Peyer's patch (tissue), 4 donors: ENCODE measurements at places on chromosomes 7 and 10. TPM values are rescaled to one million over a fixed set of nuclear protein-coding genes. Genes with fewer than 3 reads are reported as not detected.

DNA sequence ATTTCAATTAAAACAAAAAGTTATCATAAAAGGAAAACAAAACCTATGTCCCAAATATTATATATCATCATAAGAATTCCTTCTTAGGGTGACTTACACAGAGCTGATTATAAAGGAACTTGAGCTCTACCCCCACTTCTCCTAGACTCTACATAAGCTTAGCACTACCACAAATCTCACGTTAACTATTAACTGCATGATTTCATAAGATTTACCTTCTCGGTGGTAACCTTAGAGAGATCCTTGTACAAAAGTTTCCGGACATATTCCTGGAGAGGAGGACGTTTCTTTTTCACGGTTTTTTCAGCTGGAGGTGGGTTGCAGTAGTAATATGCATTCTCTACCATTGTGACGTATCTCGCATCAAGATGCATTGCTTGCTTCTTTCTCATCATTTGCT lies 83.7 kb downstream of the UPF2 start:
- no peak for DNase-seq

DNA sequence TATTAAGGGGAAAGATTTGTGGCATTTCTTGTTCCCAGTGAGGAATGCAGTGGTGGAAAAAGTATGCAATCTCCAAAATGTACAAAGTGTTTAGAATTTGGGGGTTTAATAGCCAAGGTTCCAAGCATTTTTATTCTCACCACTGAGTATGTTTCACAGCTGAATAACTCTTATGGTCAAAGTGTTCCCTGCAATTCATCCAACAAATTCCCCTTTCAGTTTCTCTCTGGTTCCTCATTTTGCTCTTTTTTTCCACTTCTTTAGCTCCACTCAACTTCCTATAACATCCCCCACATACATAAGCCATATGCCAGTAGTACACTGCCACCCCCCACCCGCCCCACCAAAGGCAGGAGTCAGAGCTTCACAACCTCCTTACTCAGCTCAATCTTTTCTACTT lies 4.6 kb downstream of the HECW1 start:
- DNase-seq: no peak

- no peak for DNase-seq
Measured at GRCh38 chr10:49152663-49153062, 18.8 kb upstream of the FAM170B start.

DNA sequence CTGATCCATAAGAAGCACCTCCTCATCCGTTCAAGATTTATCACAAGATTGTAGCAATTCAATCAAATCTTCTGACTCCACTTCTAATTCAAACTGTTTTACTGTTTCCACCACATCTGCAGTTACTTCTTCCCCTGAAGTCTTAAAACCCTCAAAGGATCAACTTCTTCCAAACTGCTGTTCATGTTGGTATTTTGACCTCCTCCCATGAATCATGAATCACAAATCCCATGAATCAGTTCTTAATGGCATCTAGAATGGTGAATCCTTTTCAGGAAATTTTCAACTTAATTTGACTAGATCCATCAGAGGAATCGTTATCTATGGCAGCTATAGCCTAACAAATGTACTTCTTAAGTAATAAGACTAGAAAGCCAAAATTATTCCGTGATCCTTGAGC lies 122.3 kb downstream of the IMMP2L start:
- no peak for DNase-seq

DNA sequence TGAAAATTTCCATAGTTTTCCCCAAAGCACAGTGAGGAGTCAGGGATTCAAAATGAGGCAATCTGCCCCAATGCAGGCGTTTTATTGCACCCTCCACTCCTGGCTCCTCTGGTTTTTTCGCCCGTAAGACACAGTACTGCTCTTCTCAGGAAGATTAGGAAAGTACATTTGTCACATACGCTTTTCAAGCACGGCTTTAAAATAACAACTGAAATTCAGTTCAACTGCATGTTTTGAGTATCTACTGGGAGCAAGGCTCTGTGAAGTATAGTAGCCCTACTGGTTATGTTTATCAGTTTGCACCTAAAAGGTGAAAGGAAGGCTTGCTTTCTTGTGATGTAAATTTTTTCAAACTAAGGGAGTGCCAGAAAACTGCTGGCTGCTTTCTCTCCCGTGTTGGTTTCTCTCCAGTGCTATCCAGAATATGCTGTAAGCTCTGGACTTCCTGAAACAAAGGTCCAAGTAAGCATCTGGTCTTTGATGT lies 1.9 kb upstream of the SGMS1 start:
- DNase-seq: no peak

GRCh38 chr10:120392671-120393079 lies 64.4 kb upstream of the PLPP4 start:
- DNase-seq: no peak

DNA sequence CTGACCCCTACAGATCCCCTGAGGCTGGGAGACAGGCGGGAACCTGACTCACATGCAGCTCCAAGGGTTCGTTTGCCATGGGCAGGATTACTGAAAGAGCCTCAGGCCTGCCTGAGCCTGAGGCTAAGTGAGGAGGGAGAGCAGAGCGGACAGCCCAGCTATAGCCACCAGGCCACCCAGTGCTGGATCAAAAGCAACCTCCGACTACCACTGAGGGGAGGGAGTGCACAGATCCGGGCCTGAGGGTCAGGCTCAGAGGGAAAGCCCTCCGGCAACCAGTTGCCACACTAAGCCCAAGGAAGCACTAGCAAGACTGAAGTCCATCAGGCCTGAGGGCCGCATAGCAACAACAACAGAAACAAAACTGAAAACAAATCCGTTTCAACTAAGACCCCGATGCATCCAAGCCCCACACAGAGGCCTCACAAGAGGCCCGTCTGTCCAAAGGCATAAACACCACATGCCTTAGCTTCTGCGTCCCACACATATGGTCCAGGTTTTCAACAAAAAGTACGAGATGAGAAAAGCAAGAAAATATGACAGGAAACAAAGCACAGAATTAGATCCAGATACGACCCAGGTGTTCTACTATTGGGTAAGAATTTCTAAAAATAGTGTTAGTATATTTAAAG lies 92.5 kb upstream of the VIPR2 start:
- no peak for DNase-seq

GRCh38 chr10:35165811-35166210 lies 39.2 kb downstream of the CREM start:
- DNase-seq: no peak

GRCh38 chr10:76297780-76298281 lies 866.4 kb downstream of the LRMDA start:
- DNase-seq: no peak

DNA sequence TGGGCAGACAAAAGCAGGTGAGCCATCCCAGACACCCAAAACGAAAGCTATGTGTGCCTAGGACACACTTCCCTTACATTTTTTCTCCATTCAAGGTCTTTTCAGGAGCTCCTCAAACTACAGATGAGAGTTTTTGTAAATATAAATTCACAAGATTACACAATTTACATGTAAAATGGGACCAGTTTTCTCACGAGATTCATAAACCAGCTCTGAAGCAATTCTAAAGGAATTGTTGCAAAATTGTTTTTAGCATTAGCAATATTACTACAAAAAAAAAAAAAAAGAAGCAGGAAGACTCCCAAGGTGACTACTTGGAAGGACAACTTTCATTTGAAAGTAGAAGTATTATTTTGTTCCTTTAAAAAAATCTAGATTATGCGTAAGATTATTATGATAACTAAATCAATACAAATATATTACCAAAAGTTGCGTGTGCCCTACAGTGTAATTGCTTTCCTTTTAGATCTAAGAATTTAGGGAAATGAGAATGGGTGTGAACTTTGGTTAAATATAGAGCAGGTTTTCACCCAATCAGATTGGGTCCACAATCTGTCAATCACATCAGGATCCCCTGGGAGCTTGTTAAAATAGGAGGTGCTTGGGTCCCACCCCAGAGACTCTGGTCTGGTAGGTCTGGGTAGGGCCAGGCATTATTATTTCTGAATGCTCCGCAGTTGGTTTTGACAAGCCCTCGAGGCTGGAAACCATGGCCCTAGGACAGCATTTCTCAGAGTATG lies 72.2 kb downstream of the TBXAS1 start:
- no peak for DNase-seq

DNA sequence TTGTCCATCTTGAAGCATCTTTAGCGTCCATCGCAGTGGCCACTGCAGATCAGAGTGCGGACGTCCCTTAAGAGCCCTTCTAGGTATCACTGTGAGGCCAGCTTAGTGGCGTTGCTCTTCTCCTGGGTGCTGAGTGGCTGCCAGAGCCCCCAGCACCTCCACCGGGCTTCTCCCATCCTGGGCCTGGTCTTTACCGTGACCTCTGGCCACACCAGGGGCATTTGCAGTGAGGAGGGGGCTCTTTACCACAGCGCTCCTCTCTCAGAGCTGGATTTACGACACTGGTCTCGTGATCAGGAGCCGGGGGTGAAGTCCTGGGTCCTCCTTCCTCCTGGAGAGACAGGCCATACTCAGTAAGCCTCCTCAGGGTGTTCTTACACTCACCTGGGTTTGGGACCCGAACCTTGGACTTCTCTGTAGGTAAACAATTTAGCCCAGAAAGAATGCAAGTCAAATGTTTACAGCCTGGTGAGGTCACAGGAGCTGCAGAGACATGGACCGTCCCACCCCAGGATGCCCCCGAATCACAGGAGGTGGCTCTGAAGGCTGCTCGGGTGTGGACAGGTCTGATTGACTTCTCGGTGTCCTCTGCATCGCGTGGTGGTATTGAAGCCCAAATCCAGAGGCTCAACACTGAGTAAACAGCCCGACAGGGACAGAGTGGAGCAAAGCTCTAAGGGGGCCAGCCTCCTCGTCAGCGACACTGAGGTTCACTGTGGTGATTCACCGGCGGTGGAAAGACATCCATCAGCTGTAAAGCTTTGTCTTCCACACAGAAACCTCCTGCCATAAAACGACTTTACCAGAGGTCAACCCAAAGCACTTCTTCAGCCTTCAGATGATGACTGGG lies 33.0 kb downstream of the JAKMIP3 start:
- DNase-seq: peak; percentile 12

The LRIT1 gene
- total RNA-seq: not detected

DNA sequence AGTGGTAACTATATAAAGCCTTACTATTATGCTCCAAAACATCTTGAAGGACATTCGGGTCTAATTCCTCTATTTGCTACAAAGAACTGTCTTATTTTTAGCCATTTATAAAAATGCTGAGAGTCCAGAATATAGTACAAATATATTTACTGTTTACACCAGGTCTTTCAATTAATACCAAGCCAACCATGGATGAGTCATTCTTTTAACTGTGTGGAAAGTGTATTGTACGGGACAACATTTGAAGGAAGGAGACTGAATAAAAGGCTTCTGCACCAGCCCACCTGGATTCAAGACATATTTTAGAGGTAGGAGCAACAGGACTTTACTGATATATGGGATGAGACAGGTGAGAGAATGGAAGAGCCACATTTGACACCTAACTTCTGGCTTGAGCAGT lies 35.4 kb downstream of the MASTL start:
- no peak for DNase-seq

DNA sequence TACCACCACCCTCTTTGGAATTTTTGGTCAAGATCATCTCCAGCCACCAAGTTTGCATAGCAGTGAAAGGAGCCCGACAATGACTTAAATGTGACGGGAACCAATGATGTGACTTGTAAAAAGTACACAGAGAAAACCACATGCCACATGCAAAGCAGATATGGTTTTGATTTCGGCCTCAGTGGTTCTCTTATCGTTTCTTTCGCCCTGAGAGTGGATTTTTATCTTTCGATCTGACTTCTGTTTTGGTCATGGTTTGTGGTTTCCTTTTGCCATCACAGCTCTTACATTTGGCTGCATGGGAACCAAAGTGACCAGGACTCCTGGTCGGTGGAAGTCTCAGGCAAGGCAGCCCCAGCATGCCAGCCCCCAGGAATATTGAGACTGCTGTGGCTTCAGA lies 31.5 kb downstream of the TCF7L2 start:
- no peak for DNase-seq

DNA sequence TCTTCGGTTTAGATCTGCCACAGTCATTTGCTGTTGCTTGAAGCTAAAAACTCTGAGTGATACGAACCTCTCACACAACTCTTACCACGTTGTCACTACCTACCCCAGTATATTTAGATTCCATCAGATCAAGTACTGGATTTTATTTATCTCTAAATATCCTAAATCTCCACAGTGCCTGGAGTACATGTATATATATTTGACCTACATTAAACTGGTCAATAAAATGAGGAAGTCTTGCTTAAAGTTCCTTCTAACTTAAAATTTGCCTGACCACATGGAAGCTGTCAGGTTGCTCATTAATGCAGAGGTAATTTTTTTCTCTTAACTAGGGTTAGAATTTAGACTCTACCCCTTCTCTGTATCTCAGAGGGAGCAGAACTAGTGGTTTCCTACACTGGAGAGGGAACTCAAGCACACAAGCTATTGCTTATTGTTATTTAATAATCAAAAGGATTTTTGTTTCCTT lies 3.1 kb upstream of the MACC1 start:
- DNase-seq: no peak

GRCh38 chr10:101215397-101216206 lies 13.7 kb downstream of the LBX1 start:
- DNase-seq: no peak

DNA sequence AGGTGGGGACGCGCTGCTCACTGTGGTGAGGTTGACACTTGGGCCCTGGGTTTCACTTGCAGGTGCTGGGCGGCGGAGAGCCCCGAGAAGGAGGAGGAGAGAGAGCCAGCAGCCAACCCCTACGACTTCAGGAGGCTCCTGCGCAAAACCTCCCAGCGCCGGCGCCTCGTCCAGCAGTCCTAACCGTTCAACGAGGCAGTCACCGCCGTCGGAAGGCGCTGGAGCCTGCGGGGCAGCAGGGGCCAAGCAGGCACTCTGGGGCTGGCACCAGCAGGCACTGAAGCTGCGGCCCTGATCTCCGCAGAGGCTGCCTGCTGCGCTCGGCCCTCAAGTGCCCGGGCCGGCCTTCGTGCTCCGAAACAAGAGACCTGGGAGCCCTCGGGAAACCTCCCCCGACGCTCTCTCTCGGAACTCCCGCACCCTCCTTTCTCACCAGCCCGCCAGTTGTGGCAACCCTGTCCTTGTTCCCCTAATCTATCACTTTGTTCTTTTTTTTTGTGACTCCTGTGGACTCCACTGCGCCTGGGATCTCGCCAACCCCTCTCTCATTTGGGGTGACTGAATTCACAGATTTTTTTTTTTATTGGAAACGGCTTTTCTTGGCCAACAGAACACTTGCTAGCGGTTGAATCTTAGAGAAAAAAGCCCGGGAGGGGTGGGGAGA lies 4.7 kb upstream of the GAD2 start:
- DNase-seq: no peak

DNA sequence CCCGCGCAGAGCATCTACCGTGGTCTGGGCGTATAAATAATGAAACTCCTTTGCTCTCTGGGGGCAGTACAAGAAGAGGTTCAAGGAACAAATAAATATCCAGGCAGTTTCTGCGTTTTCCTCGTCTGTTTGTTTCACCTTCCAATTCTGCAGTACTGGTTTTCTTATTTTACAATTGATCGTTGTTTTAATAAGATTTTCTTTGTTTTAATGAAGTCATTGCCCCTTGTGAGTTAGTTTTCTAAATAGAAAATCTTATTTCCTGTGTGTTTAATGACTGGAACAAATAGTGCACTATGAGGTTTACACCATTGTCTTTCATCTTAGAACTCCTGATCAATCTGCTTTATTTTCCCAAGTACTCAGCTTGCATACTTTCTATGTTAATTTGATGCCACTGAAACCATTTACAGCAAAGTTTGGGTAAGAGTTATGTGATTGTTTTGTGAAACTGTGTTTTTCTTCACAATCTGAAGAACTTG lies 1.2 kb downstream of the PLEKHA1 start:
- no peak for DNase-seq

The CNTNAP2 gene
- 1.5 TPM for total RNA-seq

The SPDYE5 gene
- total RNA-seq: not detected

The FFAR4 gene
- 2.5 TPM for total RNA-seq

The ANXA8 gene
- not detected for total RNA-seq
